Astrocyte of the hippocampus (primary cell): ENCODE measurements at places on chromosomes 2 and 18.

- peak; percentile 62 for DNase-seq
These were observed 580 bp upstream of the NDUFV2 start for GRCh38 chr18:9101730-9102507.

DNA sequence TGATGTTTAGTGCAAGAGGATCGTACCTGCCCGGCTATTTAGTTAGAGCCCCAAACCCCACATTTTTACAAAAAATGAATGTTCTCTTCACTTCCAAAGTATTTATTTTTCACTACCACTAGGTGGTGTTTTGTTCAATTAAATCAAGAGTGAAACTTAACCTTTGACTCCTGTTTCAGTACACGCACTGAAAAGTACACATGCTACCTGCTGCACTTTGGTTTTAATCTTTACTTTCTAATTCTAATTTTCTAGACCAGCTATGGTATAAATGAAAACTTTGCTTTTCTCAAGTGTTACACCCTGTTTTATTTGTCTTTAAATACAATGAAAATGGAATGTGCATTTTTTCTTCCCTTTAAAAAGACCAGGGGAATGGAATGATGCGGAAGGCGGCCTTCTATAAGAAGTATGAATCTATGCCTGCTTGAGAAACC is 31.4 kb upstream of the CHN1 start:
- peak; percentile 11 for DNase-seq

DNA sequence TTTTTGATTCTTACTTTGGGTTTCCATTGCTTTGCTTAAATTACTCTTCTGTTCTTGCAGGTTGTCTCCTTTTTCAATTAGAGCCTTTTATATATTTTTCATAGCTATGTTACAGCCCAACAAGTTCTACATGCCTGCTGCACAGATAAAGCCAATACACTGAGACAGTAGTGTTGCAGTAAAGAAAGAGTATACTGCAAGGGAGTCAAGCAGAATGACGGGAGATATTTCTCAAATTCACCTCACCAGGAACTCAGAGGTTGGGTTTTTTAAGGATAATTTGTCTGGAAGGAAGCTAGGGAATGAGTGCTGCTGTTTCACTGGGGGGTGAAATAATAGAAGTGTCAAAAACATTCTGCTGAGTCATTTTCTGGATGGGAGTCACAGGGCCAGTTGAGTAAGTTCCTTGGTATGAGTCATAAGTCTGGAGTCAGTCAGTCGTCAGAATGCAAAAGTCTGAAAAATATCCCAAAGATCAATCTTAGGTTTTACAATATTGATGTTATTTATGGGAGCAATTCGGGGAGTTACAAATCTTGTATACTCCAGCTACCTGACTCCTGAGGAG is 193.0 kb upstream of the RGPD4 start:
- DNase-seq = peak; percentile 71

- DNase-seq = no peak
These were observed 53.9 kb downstream of the KCTD18 start for GRCh38 chr2:200455958-200456421.

DNA sequence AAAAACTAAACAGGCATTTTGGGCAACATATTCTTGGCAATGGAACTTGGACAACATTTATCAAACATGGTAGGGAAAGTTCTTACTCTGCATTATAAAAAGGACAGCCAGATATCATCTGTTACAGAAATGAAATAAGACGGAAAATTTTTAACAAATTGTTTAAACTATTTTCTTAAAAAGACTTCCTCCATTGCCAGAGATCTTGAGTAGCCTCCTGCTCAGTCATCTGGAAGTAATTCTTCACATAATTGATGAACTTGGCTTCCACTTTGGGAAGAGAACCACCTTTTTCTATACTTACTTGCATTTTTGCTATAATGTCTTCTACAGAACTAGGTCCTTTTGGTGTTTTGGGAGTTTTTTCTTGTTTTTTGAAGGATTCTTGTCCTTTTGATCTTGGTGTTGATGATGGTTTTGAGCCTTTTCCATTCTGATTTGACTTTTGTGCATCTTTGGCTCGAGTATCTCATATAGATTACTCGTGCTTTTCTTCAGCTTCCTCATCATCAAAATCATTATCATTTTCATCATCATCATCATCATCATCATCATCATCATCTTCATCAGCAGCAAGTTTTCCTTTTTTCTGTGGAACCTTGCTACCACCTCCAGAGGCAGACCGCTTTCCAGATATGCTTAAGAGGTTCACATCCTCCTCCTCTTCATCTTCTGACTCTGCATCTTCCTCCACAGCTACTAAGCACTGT is 66.2 kb downstream of the CD28 start:
- DNase-seq = no peak

GRCh38 chr2:14952400-14952963 is 320.0 kb downstream of the LRATD1 start:
- no peak for DNase-seq

- DNase-seq = peak; percentile 92
These were observed 32.8 kb upstream of the TMEM178A start for GRCh38 chr2:39632876-39633275.

- DNase-seq = no peak
These were observed 218.5 kb downstream of the TFCP2L1 start for GRCh38 chr2:121066526-121066925.

DNA sequence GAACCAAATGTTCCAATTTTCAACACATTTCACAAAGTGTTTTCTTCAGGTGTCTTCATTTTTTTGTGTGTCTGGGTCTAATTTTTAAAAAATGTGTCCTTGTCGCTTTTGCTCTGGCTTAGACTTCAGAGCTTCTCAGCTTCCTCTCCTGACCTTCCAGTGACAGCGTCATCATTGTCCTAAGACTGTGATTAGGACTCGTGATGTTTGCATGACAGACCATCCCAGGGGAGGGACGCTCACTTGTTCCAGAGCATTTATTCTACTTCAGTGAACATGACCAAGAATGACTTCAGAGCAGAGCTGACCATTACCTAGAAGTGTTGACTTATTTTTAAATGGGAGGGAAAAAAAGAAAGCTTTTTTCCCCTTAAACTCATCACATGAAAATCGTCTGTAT is 591.9 kb downstream of the IRS1 start:
- DNase-seq = no peak

- DNase-seq = no peak
These were observed 122.0 kb downstream of the PTRHD1 start for GRCh38 chr2:24671230-24671629.

GRCh38 chr2:167602122-167602521 is 645.3 kb downstream of the STK39 start:
- DNase-seq = no peak

DNA sequence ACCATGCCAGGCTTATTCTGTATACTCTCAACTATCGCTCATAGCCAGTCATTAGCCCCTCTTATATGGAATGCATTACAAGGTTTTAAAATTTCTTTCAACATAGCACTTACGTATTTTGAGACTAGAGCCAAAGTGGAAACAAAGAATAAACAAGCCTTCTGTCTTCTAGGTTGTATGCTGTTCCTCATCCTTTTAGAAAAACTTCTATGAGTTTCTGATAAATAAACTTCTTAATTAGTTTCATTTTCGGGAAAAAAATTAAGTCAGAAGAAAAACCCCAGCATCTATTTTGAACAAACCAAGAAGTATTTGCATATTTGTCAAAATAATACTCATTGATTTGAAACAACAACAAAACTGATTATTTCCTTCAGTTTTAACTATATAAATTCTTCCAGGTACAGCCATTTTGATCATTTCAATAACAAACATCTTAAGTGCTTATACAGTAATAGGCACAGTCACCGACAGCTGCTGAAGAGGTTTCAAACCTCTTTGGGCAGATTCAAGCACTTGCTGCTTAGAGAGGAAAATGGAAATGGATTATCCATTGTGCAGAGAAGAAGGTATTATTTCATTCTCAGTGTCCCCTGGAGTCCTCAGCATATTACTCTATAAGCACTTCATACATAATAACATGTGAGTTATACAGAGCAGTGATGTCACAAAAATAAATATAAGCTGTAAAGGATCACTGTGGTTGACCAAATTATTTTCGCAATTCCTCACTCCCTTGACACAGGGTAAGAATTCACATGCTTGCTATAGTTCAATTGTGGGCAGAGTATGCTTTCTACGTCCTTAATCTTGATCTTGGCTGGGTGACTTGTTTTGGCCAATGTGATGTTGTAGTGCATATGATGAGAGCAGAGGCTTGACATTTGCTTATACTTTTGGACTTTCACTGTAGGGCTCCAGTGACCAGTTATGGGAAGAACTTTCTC is 833.8 kb downstream of the TRIB2 start:
- no peak for DNase-seq

GRCh38 chr2:232488097-232488711 is 570 bp upstream of the ECEL1 start:
- no peak for DNase-seq

DNA sequence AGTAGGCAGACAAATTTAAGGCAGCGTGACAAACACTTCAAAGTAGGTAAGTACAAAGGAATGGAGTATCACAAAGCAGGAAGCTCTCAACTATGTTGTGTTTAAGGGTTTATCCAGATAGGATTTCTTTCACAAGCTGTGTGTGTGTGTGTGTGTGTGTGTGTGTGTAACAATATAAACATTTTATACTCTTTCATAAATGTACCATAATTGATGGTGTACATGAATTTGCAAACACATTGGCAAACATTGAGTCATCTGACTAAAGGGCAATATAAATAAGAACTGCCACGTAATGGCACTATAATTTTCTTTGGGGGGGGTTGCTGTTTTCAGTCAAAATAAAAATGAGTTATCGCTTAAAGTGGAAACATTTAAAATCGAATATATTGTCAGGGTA is 1004.4 kb upstream of the DDX18 start:
- no peak for DNase-seq

DNA sequence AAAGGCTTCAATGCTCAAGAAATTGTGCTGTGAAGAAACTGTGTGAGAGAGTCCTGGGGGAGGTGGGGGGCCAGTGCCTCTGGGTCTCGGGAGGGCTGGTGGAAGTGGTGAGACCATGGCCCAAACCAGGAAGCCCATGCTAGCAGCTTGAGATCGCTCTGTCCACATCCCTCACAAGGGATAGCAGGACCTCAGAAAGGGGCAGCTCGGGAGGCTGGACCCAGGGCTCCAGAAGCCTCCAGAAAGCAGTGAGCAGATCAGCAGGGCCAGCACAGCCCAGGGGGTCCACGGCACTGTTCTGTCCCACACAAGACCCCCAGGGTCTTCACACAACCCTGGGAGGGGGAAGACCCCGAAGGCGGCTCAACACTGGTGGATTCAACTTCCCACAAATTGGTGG is 24.1 kb downstream of the ST8SIA5 start:
- no peak for DNase-seq

GRCh38 chr2:196431957-196432356 is 207.6 kb upstream of the CCDC150 start:
- peak; percentile 28 for DNase-seq

DNA sequence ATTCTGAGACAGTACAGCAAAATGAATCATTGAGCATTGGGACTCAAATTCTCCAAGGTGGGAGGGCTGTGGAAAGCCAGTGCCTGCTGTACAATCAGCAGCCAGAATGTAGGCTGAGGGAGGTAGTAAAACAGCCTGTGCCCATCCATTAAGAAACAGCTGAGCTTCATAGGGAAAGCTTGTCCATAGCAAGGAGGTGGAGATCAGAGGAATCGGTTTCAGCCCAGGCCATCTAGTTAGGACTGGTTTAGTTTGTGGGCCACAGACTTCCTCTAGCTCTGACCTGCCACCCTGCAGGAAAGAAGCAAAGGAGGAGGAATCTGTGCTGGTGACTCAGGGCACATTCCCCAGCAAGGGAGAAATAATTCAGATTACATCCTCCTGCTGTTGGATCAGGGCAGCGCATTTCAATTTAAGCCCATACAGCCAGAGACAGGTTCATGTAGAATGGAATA is 333.4 kb downstream of the SETBP1 start:
- peak; percentile 89 for DNase-seq

GRCh38 chr2:60295636-60295962 is 257.9 kb downstream of the BCL11A start:
- DNase-seq = no peak

- DNase-seq = peak; percentile 68
These were observed 2.0 kb downstream of the PPP4R1 start for GRCh38 chr18:9612215-9612830.

- no peak for DNase-seq
These were observed 25.5 kb downstream of the RMC1 start for GRCh38 chr18:23528580-23529472.

- no peak for DNase-seq
These were observed 81.0 kb downstream of the GPR39 start for GRCh38 chr2:132497591-132497990.

- no peak for DNase-seq
These were observed 2.4 kb downstream of the LRRC30 start for GRCh38 chr18:7233134-7233810.

- DNase-seq = no peak
These were observed 241.2 kb downstream of the RPIA start for GRCh38 chr2:88932686-88933085.

DNA sequence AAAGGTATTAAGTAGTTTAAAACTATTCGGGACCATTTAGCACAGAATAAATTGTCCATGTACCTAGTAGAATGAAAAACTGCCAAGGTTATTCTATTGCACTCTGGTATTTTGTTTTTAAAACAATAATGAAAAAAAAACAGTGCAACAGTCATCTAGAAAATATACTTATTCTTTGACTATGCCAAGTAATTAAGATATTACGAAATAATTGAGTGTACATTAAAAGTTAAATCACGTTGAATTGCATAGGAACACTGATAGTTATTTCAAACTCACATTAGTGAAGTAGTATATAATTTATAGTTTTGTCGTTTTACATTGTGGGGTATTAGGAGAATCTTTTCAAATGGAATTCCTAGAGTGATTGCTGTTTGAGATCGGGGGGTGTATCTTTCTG is 20.1 kb downstream of the R3HDM1 start:
- no peak for DNase-seq

DNA sequence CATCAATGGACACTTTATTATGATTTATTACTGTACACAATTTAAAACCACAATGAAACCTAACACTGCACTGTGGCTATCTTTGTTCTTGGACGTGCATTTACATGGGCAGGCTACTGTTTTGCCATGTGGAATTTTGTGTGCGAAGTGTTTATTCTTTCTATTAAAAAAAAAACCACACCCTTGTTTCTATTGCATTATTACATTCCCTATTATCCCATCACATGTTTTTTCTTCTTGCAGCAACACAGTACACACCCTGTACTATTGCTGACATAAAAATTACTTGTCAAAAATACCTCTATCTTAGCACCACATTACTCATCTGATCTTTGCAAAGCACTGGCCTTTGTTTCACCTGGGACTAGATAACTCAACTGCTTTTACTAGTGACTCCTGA is 1.5 kb downstream of the RNF152 start:
- no peak for DNase-seq

DNA sequence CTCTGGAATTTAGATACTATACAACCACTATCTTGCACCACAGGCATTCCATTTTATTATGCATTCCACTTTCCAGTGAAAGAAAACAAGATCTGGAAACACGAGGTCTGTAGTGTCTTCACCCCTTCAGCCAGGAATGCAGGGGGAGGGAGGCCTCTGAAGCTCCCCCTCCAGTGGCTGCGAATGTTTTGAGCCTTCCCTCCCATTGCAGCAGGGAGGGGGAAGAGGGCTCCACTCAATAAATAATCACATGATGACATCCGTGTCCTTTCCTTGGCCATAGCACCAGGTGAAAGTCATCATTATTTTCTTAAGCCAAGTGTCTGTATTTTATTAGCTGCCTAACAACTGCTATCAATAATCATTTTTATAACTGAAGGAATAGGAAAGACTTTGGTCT is 38.6 kb downstream of the ALPK2 start:
- peak; percentile 93 for DNase-seq
